T follicular helper cell (primary cell): ENCODE measurements at places on chromosomes 6 and 20.

GRCh38 chr6:166621114-166621540 lies 5.9 kb downstream of the RPS6KA2 start:
- DNase-seq: no peak

DNA sequence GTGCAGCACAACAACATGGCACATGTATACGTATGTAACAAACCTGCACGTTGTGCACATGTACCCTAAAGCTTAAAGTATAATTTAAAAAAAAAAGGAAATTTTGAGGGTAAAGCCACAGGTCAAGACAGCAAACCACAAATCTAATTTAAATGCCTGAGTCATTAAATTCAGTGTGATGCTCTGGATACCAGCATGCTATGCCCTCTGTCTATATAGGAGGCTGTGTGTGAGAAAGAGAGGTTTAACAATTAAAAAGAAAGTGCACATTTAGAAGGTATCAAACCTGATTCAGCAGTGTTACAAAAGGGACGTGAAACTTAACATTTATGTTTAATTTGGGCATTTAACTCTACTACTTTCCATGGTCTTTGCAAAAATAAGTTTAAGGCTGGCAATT lies 276.3 kb downstream of the ADGRB3 start:
- no peak for DNase-seq

- DNase-seq: no peak
Observed at GRCh38 chr20:59780494-59781185, 152.8 kb downstream of the SYCP2 start.

DNA sequence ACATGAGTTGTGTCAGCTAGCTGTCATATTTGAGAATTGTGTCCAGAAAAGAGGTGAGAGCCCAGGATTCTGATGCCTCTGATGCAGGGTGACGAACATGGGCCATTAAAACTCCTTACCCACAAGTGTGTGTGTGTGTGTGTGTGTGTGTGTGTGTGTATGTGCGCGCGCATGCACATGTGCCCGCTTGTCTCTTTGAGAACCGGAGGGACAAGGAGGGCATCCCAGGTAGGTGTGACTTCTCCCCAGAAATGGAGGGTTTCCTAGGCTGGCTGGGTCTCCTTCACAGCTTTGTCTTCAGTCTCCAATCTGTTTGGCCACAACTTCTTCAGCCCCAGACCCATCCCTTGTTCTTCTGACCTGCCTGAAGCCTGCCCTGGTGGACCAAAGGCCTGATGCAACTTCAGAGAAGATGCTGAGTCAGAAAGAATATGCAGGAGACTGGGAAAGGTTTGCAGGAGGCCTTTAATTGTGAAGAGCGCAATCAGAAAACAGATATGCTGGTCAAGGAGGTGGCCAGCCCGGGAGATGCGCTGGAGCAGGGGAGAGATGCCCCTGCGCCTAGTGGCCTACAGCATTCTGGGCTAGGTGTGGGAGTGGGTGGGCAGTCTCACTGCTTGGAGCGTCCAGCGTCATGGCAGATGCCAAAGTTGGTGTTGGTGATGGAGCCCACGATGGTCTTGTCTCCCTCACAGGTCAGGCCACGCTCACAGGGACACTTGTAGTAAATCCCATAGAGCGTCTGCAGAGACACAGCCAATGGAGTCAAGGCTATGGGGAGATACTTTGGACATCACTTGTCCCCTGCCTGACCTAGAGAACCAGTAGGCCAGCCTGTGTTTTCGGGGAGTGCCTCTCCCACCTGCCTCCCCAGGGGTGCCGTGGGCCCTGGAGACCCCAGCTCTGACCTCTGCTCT lies 2.3 kb downstream of the CLPS start:
- no peak for DNase-seq

DNA sequence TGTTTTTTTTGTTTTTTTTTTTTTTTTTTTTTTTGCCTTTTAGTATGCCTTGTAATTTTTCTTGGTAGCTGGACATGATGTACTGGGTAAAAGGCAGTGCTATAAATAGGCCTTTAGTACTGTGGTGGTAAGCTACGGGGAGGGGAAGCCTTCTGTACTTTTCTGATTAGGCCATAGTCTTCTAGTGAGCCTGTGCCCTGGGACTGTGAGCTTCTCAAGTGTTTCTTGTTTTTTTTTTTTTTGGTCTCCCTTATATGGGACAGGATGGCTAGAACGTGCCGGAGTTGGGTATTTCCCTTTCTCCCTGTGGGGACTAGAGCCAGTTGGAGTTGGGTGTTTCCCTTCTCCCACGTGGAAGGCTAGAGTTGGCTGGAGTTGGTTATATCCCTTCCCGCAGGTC lies 59.4 kb upstream of the PRELID3B start:
- DNase-seq: no peak

- no peak for DNase-seq
Observed at GRCh38 chr6:52312461-52312860, 27.9 kb upstream of the MCM3 start.

- no peak for DNase-seq
Observed at GRCh38 chr6:1538369-1538768, 71.3 kb upstream of the FOXC1 start.

GRCh38 chr6:36851626-36852025 lies 12.4 kb upstream of the CPNE5 start:
- no peak for DNase-seq

DNA sequence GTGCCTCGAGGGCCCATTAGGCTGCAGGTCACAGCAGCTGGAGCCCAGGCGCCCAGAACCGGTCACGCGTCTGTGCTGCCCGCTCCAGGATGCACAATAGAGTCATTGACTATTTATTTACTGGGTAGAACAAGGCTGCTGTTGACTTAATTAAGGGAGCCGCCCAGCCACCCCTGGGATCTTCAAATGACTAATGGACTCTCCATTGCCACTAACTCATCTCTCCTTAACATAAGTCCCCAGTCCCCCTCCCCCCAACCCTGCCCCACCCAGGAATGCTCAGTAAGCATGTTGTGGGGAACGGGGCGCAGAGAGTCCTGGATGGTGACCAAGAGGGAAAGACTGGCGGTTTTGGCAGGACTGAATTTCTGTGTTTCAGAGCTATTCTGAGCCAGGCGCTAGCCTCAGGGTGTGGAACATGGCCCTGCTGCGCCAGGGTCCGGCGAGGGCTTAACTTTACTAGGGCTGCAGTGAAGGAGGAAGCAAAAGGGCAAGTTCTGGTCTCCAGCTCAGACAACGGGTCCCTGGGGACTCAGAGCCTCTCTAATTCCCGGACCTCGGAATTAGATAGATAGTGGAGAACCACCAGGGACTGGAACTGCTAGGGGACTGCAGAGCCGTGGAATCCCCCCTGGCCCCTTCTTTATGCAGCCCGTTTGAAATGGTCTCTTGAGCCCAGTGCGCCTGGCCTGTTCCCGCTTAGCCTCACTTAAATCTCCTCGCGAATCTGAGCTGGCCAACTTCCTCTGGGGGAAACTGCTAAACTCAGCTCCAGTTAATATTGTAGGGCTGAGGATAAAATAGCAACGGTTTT lies 1.5 kb upstream of the GRIK2 start:
- no peak for DNase-seq

- DNase-seq: no peak
Observed at GRCh38 chr20:17767624-17768023, 67.9 kb downstream of the BANF2 start.

GRCh38 chr6:75755704-75756103 lies 6.7 kb downstream of the MYO6 start:
- DNase-seq: no peak

DNA sequence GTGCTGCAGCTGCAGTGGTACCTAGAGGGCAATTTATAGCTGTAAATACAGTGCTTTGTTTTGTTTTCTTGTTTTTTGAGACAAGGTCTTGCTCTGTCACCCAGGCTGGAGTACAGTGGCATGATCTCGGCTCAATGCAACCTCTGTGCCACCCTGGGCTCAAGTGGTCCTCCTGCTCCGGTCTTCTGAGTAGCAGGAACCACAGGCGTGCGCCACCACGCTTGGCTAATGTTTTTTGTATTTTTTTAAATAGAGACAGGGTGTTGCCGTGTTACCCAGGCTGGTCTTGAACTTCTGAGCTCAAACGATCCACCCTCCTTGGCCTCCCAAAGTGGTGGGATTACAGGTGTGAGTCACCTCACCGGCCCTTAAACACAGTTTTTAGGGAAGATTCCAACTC lies 26.8 kb downstream of the CHRNA4 start:
- DNase-seq: no peak

- no peak for DNase-seq
Observed at GRCh38 chr6:391559-392440, at the start of gene IRF4. Gene IRF4, plus strand, starts transcription at chr6:391752. Its CDS starts 1,401 bp downstream, at chr6:393153.

DNA sequence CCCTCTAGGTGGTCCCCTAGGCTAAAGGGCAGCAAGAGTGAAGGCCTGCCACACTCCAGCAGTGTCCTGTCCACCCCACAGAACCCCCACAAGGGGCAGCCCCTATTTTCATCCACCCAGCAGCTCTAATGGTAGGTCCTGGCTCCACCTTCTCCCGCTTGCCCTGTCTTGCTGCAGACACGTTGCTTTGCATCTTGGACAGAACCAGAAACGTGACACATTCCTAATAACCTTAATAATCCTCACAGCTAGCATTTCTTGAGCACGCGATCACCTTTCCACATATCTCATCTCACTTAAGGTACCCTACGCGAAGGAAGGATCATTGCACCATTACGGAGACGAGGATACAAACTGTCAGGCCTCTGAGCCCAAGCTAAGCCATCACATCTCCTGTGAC lies 11.7 kb upstream of the SLC22A23 start:
- no peak for DNase-seq

GRCh38 chr6:151002057-151002450 lies 136.6 kb downstream of the MTHFD1L start:
- DNase-seq: no peak

- DNase-seq: no peak
Observed at GRCh38 chr20:4916971-4917881, 84.1 kb downstream of the SLC23A2 start.

GRCh38 chr6:153538491-153538890 lies 407.4 kb upstream of the RGS17 start:
- DNase-seq: no peak

DNA sequence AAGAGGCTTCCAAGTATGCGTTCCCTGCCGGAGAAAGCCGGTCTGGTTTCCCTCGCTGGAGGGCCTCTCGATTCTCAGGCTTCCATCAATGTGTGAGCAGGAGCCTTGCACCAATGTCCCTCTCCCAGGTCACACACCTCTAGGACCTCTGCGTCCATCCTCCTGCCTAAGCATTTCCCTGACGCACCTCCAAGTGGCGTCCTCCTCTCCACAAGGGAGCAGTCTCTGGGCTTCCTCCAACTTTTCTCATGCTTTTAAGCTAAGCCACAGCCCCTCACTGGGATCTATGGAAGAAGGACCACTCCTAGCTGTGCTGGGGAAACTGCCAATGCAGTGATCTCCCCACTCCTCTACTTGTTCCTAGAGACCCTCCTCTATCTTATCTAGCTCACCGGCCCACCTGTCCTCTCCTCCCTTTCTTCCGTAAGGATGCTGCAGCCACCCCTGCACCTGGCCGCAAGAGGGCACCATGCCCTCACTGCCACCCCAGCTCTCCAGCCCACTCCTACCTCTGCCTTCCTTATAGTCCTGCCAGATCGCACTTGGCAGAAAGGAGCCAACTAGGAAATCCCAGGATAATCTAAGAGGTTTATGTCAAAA lies 258.7 kb downstream of the LRFN2 start:
- DNase-seq: no peak

GRCh38 chr20:62694868-62695267 lies 13.8 kb upstream of the NTSR1 start:
- DNase-seq: no peak

- DNase-seq: no peak
Observed at GRCh38 chr6:328136-328670, 35.9 kb downstream of the DUSP22 start.

DNA sequence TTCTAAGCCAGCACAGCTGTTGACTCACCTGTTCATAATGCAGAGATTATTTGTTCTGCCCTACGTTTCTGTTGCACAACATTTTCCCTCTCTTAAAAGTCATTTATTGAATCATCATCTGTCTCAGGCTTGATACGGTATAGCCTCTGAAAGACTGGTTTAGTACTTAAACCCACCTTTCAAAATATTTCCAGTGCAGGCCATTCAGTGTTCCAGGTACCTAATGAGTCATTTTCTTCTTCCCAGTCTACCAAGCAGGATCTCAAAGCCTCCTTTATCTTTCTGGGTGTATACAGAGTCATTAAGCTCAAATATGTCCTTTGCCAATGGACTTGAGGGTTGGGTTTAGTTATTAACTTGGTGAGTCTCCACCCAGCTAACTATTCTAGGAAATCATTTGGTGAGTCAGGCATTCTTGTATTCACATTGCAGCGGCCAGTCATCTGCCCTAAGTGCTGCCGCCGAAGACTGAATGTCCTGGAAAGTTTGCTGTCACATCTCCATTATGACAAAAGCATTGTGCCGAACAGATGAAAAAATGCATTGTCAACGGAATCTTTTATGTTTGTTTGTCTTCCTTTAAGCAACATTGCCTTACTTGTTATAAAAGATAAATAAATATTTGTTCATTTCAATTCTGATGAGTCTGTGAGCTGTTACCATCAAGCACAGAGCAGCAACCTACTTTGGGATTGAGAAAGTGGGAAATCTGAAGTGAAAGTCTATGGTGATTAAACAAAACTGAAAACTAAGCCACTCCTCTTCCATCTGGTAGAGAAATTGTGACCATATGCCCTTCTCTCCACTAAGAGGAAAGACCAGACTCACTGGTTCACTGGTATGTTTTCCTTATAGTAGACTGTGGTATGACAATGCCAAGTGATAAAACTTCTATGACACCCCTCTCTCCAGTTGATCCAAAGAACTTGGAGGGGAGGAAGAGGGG lies 14.3 kb upstream of the FAM135A start:
- DNase-seq: no peak

- no peak for DNase-seq
Observed at GRCh38 chr6:108675226-108676200, 114.8 kb downstream of the FOXO3 start.

DNA sequence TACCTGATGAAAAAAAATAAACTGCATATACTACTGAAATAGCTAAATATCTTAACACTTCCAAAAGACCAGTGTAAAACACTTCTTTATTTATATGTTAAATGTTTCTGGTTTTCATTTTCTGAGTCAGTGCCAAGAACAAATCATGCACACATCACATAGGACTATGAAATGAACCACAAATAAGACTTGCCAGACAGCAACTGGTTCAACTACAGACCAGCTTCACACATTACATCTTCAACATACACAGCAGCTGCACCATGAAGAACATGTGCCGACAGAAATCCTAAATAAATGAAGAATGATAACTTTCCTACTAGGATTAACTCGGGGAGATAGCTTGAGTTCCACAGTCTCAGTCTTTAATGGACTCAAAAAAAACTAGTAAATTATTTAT lies 168.3 kb upstream of the STXBP5 start:
- DNase-seq: no peak

DNA sequence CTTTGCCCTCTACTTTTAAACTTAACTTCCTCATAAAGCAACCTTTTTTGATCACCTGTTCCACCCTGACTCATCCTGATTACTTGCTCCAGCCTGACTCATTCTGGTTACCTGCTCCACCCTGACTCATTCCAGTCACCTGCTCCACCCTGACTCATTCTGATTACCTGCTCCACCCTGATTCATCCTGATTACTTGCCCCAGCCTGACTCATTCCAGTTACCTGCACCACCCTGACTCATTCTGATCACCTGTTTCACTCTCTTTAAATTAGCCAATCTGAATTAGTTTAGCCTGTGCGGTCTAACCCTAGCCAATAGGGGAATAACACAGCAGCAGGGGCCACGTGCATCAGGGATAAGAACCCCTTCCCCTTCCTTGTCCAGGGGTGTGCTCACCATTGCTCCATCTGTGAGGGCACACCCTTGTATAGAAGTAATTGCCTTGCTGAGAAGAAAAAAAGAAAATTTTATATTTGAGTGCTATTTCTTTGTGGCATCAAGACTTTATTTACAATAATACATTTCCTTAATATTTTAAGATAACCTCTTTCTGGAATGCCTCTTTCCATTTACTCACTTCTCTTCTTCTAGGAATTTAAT lies 17.9 kb downstream of the HLA-G start:
- no peak for DNase-seq

GRCh38 chr20:10971096-10971495 lies 297.3 kb upstream of the JAG1 start:
- DNase-seq: no peak
